ENCODE measurements at places on chromosomes 1 and 21.

DNA sequence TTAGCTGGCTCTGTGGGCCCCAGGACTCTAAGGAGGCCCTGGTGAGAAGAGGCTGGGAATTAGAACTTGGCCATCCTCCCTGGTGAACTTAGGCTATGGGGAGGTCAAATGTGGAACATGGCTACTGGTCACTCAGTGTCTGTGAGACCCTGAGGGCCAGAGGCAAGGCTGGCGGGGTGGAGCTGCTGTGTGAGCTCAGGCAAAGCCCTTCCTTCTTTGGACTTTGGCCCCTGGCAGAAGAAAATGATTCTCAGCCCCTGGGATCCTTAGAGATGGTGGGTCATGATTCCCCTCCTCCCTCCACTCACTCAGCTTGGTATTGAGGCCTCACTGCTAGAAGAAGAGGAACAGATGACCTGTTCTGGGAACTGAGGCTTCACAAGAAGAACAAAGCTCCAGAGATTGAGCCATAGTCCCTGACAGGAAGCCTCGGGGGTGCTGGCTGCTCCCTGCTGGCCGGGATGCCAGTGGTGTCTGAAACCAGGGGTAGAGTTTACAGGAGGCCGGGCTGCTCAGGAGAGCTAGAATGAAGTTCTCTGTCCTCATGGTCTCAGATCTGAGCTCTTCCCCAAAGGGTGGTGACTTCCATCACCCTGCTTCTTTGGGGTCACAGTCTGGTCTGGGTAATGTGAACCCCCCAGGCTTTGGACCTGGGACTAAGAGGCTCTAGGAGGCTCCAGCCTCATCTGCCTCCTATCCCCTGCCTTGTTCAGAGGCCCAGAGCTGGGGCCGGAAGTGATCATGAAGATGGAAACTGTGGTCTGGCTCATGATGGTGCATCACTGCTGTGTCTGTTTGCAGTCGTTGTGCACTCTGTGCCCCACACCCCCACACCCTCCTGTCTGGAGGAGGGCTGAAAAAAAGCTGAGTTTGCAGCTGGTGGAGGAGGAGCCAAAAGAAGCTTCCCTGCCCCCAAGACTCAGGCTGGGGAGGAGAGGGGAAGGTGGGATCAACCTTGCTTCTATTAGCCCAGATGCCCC, 905 bp downstream of the BTBD19 start:
- DNase-seq = no peak

DNA sequence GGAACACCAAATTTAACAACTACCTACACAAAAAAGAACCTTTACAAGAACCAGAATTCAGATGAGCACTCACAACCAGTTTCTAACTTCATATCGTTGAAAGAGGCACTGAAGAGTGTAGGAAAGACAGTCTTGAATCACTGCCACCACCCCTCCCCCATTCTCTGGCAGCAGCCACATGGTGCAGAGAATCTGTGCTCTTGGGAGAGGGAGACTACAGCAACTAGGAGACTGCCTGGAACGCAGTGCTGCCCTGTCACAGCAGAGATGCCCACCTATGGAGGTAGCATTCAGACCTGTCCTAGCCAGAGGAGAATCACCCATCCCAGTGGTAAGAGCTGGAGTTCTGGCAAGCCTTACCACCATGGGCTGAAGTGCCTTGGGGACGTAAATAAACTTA, 7.3 kb downstream of the CCN1 start:
- no peak for DNase-seq

DNA sequence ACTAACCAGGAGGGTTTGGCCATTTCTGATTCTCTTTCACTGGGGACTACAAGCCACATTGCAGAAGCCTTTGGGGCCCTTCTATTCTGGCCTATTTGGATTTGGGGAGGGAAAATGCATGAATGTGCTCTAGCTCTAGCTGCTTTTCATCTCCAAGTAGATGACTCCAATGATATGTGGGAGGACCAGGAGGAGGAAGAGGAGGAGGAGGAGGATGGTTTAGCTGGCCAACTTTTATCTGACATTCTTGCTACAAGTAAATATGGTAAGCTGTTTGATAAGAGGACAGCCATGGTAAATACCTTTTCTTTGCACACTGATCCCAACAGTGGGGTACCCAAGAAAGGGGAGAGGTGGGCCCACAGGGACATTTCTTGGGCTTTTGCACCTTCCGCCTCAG, 14.0 kb upstream of the SHISA4 start:
- DNase-seq = no peak

DNA sequence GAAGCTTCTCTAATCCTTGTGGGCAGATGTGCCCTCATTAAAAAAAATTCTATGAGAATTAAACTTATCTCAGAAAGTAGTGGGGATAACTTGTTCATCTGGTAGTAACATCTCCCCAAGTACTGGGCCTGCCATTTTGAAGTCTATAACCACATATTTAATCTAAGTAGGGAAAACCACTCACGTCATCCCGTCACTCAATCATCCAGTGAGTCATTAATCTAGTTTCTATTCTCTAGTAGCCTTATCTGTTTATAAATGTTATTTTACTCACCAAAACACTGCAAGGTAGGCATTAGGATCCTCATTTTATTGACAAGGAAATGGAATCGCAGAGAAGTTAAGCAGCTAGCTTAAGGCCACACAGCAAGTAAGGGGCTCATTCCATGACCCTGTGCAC, 221.9 kb downstream of the ATG4C start:
- DNase-seq = no peak

- DNase-seq = no peak
Observed at GRCh38 chr1:1157033-1157365, 16.7 kb upstream of the TTLL10 start.

GRCh38 chr1:36397083-36397377, 678 bp downstream of the LSM10 start:
- DNase-seq = no peak

- no peak for DNase-seq
Observed at GRCh38 chr1:54843449-54843848, 42.3 kb upstream of the TTC22 start.

- DNase-seq = no peak
Observed at GRCh38 chr21:14686466-14687267, 140.6 kb upstream of the SAMSN1 start.

GRCh38 chr1:206540044-206540780, 32.9 kb downstream of the RASSF5 start:
- DNase-seq = no peak

GRCh38 chr1:244052728-244053312, 1.7 kb downstream of the ZBTB18 start:
- no peak for DNase-seq

- no peak for DNase-seq
Observed at GRCh38 chr1:155970531-155971167, 7.7 kb downstream of the ARHGEF2 start.

DNA sequence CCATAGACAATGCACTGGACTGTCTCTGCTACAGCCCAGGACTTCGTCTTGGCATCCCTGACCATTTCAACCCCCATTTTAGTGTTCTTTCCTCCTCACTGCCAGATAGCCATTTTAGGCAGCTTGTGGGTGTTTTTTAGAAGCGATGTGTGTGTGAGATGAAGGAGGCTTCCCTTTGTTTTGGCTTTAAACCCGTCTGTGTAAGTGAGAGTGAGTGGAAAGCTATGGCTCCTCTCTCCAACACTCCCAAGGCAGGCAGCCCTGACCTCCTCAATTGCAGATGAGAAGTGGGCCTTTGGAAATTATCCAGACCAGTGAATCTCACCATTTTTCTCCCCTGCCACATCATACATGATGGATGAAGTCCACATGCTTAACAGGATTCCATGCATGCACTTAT, 70.3 kb upstream of the PGBD5 start:
- no peak for DNase-seq

DNA sequence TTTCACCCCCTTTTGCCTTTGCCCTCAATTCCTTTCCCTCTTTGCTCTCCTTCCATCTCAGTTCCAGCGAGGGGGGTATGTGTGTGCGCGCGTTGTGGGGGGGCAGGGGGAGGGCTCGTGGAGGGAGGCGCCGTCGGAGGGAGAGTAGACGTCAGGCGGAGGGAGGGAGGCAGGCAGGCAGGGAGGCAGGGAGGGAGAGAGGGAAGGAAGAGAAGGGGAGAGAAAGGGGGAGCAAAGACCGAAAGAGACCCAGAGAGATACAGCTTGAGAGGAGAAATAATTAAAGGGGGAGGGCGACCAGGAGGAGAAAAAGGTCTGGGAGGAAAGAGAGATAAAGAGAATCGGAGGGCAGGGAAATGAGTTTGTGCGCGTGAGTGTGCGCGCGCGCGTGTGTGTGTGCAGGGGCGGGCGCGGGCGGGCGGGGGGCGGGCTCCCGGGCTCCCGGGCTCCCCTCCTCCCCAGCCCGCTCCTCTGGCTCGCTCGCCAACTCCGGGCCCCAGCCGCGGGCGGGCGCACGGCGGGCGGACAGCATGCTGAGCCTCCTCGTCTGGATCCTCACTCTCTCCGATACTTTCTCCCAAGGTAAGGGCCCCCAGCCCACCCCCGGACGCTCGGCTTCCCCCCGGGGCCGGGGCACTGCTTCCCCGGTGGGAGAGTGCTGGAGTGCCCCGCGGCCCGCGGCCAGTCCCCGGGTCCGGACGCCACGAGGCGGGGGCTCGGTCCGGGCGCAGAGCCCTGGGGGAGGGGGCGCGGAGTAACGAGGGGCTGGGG, at the start of gene KIRREL1:
KIRREL1 (plus strand) TSS at position 499 of the 771 bp plus-strand sequence; CDS start at position 531, 32 bp downstream.
- no peak for DNase-seq

DNA sequence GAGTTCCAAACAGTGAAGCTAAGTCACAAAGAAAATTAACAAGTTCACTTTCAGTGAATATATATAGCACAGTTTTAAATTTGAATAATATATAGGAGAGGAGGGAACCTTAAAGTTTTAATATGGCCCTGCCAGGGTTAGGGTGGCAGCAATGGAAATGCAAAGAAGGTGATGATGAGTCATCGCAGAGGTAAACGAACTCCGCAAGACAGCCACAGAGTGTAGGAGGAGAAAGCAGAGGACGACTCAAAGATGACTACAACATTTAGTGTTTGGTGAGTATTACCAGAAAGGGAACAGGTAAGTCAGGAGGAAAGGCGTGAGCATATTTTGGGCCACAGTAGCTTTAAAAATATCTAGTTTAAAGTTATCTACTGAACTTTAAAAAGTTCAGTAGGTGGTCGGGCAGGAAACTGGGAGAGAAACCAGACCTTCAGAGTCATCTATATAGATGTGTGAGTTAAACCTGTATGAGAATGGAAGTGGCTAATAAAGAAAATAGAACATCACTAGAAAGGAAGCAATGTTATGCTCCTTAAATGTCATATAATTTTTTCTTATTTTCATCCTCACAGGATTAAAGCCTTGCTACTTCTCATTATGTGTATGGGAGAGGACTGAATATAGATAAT, 75.7 kb downstream of the UCHL5 start:
- DNase-seq = no peak

- no peak for DNase-seq
Observed at GRCh38 chr1:160167056-160167455, 15.7 kb downstream of the ATP1A4 start.

DNA sequence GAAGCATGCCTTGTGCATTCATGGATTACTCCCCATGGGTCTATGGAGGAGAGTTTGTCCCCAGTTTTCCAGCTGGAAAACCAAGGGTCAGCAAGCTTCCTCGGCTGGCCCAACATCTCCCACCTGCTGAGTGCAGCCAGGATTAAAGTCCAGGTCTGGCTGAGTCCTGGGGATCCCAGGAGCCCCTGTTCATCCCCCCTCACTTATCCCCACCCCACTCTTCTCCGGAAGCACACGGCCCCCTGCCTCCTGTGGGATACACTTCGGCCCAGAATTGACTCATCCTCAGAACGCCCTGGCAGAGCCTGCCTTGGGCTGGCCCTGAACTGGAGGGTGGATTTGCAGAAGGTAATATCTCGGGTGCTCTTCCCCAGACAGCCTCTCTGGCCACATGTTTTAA, 276.1 kb downstream of the NPHP4 start:
- DNase-seq = no peak

DNA sequence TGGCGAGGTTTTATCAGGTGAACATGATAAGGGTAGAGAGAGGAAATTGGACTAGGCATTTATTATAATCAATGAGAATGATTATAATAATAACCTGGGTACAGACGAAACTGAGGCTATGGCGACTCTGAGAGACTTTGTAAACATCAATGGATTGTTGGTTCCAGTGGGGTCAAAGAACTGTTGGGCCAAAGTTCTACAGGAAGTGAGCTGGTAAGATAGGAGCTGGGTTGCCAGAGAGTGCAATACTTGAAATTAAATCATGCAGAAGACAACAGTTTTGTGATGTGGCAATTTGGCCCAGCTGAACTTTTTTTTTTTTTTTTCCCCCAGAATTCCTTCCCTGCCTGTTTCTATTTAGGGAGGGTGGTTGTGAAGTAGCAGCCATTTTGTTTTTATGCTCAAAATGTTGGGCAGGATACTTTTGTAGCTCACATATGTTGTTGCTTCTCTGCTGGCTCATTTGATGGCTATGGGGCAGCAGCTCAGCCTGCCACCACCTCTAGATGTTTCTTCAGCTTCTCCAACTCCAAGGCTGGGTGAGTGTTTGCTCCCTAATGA, 286.5 kb upstream of the B3GALT2 start:
- no peak for DNase-seq

- no peak for DNase-seq
Observed at GRCh38 chr1:81233591-81233990, 567.1 kb upstream of the ADGRL2 start.

- no peak for DNase-seq
Observed at GRCh38 chr1:87388411-87388810, 59.7 kb downstream of the LMO4 start.

- no peak for DNase-seq
Observed at GRCh38 chr21:35057428-35057827, 8.3 kb upstream of the RUNX1 start.

- DNase-seq = no peak
Observed at GRCh38 chr1:55381491-55381890, 166.3 kb upstream of the USP24 start.

DNA sequence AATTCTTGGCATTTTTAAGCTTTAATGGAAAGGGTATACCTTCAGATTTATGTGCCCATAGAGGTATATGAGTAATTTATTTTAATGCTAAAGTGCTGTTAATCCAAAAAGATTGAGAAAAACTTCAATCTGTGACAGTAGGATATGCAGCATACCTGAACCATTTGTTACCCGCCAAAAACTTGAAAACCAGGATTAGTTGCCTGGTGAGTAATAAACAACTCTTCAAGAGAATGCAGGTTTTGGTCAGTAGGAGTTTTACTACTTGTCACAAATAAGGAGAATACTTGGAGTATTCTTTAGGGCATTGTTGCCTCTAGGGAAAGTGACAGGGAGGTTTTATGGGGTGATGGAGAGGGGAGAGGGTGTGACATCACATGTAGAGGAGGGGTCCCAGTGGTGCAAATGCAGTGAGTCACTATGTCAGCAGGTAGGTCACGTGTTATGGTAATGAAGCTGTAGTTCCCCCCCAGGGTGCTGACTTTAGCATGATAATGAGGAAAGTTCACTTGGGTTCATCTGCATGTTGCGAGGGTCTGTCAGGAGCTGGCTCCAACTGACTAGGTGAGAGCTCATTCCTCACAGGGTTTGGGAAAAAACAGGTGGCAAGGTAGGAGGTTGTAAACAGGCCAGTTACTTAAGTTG, 23.1 kb downstream of the USP25 start:
- DNase-seq = no peak

- DNase-seq = no peak
Observed at GRCh38 chr1:228368801-228369607, 37.6 kb downstream of the TRIM11 start.

- no peak for DNase-seq
Observed at GRCh38 chr1:42684139-42684538, 1.9 kb downstream of the YBX1 start.

- no peak for DNase-seq
Observed at GRCh38 chr1:146012703-146013558, 8.6 kb downstream of the HJV start.

Data from cerebellar nuclear complex (tissue), 1 donor.